Urinary bladder (tissue), 4 donors: ENCODE measurements at places on chromosomes 4 and X. TPM values are rescaled to one million over a fixed set of nuclear protein-coding genes. Genes with fewer than 3 reads are reported as not detected.

Gene AKAP4
- not detected for polyA plus RNA-seq

DNA sequence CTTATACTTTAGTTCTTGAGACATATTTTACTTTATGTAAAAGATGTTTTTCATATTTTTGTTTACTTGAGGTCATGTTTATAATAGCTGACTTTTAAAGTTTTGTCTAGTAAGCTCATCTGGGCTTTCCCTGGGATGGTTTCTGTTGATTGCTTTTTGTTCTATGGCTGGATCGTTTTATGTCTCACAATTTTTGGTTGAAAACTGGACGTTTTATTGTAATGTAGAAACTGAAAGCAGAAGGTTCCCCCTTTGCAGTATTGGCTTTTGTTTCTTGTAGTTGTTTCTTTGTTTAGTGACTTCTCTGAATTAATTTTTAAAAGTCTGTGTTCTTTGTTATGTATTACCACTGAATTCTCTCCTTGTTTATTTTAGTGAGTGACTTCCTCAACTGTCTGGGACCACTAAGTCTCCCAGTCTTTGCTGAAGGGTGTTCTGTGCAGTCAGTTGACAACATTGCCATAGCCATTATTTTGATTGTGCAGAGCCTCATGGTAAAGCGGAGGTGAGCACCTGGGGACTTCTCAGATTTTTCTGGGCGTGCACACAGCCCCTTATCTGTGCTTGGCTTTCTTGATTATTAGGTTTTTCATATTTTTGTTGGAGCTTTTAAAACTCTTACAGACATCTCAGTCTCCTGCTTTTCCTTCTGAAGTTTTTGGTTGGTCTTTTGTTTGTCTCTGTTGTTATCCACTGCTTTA is 31.0 kb downstream of the KDM6A start:
- no peak for DNase-seq

GRCh38 chr4:85756938-85757337 is 282.0 kb downstream of the ARHGAP24 start:
- no peak for DNase-seq

GRCh38 chr4:148749403-148749802 is 307.2 kb upstream of the NR3C2 start:
- no peak for DNase-seq

DNA sequence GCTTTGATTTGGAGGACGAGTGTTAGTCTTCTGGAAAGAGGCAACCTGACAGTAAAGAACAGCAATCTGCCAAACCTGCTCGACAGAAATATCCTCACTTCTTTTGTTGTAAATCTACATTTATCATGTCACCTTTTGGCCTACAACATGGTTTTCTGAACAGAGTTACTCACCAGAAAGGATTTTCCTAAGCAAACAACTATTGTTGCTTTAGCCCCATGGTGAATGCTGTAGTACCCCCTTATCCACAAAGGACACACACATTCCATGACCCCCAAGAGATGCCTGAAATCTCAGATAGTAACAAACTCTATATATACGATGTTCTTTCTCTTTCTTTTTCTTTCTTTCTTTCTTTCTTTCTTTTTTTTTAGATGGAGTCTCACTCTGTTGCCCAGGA is 42.7 kb downstream of the TMEM150C start:
- DNase-seq, result no peak

DNA sequence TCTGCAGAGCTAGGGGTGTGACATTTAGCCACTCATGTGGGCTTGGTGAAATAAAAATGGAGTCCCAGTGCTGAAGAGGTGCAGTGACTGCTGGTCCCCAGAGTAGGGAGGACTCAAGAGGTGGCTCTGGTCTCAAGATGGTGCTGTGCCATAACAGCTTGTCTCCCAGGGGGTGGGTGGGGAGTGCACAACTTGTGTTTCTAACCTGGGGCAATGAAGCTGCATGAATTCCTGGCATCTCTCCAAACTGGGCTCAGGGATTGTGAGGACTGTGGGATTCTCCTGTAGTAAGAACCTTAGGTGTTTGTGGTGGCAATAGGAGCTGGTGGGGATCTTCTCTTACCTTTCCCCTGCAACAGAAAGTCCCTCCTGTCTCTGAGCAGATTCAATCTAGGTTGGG is 278.9 kb upstream of the SFRP2 start:
- DNase-seq, result no peak
